ENCODE measurements at places on chromosomes 7 and 10. TPM values are rescaled to one million over a fixed set of nuclear protein-coding genes. Genes with fewer than 3 reads are reported as not detected.

IKZF1 gene
- total RNA-seq = not detected

LLCFC1 gene
- total RNA-seq = not detected

NEUROD6 gene
- not detected for total RNA-seq

CYP3A4 gene
- total RNA-seq = not detected

HMX3 gene
- not detected for total RNA-seq

EBLN1 gene
- not detected for total RNA-seq

WEE2 gene
- total RNA-seq = 0.33 TPM

BAMBI gene
- 0.15 TPM for total RNA-seq

CNNM1 gene
- 0.33 TPM for total RNA-seq

NKX1-2 gene
- under 0.01 TPM for total RNA-seq

SEMA3D gene
- total RNA-seq = 2.6 TPM

CHPF2 gene
- total RNA-seq = 71.4 TPM

NFE2L3 gene
- total RNA-seq = 1.2 TPM

PHKG1 gene
- total RNA-seq = 0.99 TPM

PDE6C gene
- not detected for total RNA-seq

KDM7A gene
- total RNA-seq = 3.1 TPM

SLC26A5 gene
- total RNA-seq = not detected

PDK4 gene
- 0.29 TPM for total RNA-seq

ARHGAP22 gene
- 70.8 TPM for total RNA-seq

ITPRID1 gene
- total RNA-seq = not detected

PON1 gene
- total RNA-seq = not detected

MYOZ1 gene
- 0.33 TPM for total RNA-seq

IGF2BP3 gene
- total RNA-seq = 35.1 TPM

EIF5AL1 gene
- total RNA-seq = 0.17 TPM

OR2A5 gene
- not detected for total RNA-seq

CRYGN gene
- 0.58 TPM for total RNA-seq

ZNF282 gene
- total RNA-seq = 25.3 TPM

GNAT3 gene
- not detected for total RNA-seq

NPSR1 gene
- not detected for total RNA-seq

MSS51 gene
- total RNA-seq = 1.8 TPM

NXPH1 gene
- total RNA-seq = not detected

LFNG gene
- 0.44 TPM for total RNA-seq

RPS24 gene
- total RNA-seq = 2,033 TPM

ASB10 gene
- not detected for total RNA-seq

LOXL4 gene
- total RNA-seq = 78.2 TPM

CDHR3 gene
- 12.9 TPM for total RNA-seq

TSPAN14 gene
- total RNA-seq = 19.9 TPM

RADIL gene
- total RNA-seq = 1.3 TPM

EPO gene
- total RNA-seq = not detected

TMEM270 gene
- total RNA-seq = not detected

BHLHA15 gene
- not detected for total RNA-seq
